ENCODE measurements at places on chromosomes 7 and 10. TPM values are rescaled to one million over a fixed set of nuclear protein-coding genes. Genes with fewer than 3 reads are reported as not detected.

DNA sequence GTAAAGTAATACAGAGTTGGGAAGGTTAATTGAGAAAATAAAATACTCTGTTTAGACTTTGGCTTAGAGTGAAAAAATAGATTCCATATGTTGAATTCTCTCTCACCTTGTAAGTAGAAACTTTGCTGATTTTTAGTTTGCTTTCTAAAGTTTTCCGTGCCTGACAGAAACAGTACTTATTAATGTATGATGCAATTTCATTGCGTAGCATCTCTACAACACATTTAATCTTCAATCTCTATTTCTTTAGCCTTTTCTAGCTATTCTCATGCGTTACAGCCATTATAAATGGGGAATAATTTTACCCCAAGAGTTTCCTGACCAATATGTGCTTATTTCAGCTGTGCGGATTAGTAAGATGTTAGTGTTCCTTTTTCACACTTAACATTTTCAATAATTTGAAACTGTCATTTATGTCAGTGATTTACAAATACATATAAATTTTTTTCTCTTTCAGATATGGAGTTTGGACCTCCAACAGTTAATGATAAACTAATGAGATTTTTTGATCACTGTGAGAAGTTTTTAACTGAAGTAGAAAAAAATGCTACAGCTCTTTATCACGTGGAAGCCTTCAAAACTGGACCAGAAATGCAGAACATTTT lies 3.3 kb downstream of the MINPP1 start:
- no peak for DNase-seq

- no peak for DNase-seq
Measured at GRCh38 chr7:117347962-117348672, 25.3 kb upstream of the WNT2 start.

DNA sequence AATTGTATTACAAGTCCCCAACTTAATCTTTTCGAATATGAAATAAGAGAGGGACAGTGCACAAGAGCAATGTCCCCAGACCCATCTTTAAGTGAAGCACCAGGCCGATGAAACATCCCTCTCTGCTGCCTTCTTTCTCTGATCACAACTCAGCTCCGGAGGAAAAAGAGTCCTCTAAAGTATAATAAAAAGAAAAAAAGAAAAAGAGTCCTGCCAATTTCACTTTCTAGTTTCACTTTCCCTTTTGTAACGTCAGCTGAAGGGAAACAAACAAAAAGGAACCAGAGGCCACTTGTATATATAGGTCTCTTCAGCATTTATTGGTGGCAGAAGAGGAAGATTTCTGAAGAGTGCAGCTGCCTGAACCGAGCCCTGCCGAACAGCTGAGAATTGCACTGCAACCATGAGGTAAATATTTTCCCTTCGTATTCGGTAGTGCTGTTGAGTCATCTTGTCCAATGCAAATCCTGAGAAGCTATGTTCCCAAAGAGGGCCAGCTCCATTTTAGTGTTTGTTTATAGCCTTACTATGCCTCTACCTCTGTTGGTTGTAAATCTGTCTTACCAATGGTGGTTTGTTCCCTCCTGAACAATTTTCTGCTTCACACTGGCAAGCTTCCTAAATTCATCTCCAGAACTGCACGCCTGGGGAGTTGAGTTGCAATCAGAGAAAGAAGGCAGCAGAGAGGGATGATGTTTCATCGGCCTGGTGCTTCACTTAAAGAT lies at the start of gene IFIT2:
IFIT2 (plus strand) TSS at position 326 of the 725 bp plus-strand sequence; CDS start at position 404, 78 bp downstream.
- DNase-seq = peak; percentile 64

- DNase-seq = no peak
Measured at GRCh38 chr10:121710971-121711370, 112.7 kb upstream of the FGFR2 start.

GRCh38 chr10:27366769-27367168 lies 126.2 kb upstream of the ACBD5 start:
- no peak for DNase-seq

DNA sequence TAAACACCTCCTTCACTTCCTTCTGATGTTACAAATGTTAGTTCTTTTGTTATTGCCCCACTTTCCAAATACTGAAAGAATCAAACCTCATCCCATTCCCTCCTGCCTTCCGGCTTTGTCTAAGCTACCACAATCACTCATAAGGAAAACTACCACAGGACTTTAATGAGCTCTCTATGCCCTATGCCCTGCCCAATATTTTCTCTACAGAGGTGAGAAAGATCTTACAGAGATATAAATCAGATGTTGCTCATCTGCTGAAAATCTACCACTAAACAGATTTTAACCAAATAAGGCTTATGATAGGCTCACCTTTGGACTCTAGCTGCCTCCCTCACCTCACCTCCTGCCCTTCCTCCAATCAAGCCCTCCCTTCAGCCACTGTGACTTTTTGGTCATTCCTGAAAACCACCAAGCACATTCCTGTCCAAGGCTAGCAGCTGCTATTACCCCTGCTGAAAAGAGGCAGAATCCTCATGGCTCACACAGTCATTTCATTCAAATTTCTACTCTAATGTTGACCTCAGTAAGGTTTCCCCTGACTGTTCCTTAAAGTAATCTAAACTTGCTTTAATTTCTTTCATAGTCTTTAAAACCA lies 7.7 kb downstream of the ZNF33B start:
- DNase-seq = no peak

- DNase-seq = no peak
Measured at GRCh38 chr10:93039110-93039509, 21.5 kb upstream of the CYP26C1 start.

DNA sequence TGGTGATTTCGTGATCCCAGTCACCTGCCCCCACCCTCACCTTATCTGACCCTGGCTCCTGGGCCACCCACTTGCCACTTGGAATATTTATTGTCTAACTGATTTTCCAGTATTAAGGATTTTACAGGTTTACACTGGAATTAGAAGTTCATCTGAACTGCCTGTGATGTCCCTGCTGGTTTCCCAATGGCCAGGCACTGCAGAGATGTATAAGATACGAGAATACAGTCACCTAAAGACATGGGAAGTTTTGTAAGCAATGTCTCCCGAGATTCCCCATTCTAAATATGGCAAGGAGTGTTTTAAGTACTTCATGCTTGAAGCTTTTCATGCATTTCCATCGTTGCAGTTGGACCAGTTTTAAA lies 592.7 kb downstream of the SDK1 start:
- DNase-seq = no peak

GRCh38 chr10:35638101-35638500 lies 4.0 kb downstream of the FZD8 start:
- DNase-seq = no peak

DNA sequence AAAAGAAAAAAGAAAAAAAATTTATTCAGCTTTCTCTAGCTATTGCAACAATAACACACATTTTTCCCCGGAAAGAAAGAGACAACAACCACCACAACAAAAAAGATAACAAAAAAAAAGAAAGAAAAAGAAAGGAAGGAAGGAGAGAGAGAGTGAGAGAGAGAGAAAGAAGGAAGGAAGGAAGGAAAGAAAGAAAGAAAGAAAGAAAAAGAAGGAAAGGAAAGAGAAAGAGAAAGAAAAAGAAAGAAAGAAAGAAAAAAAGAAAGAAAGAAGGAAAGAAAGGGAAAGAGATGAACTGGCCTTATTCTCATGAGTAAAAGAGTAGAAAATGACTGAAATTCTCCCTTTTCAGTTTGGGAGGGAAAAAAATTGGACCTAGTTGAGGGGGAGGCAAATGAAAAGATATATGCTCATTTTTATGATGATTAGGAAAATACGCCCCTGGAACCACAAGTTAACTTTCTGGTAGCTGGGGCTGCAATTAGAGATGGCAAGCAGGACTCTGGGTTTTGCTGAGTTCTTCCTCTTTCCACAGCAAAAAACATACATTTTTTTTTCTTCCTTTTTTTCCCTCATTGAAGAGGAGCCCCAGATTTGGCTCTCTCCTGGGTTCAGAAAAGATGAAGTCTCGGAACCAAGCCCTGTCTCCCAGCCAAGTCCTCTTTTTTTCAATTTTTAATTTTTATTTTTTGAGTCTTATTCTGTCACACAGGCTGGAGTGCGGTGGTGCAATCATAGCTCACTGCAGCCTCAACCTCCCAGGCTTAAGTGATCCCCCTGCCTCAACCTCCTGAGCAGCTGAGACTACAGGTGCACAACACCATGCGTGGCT lies 12.6 kb upstream of the PRDX3 start:
- no peak for DNase-seq

DNA sequence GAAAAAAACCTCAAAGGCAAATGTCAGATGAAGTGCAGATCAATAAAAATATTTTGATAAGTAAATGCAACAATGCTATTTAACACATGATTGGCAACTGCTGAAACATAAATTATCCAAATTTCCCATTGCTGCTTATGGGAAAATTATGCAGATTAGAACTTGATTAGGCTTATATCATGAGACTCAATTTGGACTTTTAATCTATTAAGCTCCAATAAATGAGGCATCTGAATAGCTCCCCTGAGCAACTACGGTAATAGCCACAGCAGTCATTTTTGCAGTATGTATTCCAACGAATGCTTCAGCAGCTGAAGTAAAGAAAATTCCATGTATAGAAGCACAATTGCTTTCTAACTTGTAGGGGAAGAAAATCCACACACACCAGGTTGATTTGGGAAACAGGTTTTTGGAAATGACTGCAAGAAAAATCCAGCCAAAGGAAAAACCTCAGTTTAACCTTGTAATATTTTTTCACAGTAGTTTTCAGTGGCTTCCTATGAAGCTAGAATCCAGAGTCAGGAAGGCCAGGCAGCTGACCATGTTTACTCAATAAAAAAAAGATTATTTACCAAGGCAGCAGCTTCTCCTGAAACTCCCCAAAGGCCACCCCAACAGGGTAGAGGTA lies 716.1 kb downstream of the KCNMA1 start:
- DNase-seq = no peak

GRCh38 chr7:37201003-37201875 lies 247.4 kb downstream of the ELMO1 start:
- peak; percentile 77 for DNase-seq

PRLHR gene
- polyA plus RNA-seq = not detected

CHCHD3 gene
- polyA plus RNA-seq = 76.4 TPM

ZNF783 gene
- polyA plus RNA-seq = 22.8 TPM

ZNF800 gene
- 22.1 TPM for polyA plus RNA-seq

KAZALD1 gene
- 13.6 TPM for polyA plus RNA-seq

HYAL4 gene
- polyA plus RNA-seq = 0.19 TPM
